ENCODE measurements at places on chromosomes 16 and 17.

DNA sequence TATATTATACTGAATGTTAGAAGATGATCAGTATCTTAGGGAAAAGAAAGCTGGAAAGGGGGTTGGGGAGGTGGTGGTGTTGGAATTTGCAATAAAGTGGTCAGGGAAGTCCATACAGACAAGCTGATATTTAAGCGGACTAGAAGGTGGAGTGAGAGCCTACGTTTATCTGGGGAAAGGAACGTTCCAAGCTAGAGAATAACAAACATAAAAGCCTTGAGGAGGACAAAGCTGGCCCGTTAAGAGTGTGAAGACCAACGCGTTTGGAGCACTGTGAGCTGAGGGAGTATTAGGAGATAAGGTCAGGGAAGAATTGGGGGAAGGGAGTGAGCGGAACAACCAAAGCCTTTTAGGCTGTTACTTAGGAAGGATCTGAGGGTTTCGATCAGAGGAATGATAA, 1.4 kb downstream of the DDX42 start:
- no peak for DNase-seq

DNA sequence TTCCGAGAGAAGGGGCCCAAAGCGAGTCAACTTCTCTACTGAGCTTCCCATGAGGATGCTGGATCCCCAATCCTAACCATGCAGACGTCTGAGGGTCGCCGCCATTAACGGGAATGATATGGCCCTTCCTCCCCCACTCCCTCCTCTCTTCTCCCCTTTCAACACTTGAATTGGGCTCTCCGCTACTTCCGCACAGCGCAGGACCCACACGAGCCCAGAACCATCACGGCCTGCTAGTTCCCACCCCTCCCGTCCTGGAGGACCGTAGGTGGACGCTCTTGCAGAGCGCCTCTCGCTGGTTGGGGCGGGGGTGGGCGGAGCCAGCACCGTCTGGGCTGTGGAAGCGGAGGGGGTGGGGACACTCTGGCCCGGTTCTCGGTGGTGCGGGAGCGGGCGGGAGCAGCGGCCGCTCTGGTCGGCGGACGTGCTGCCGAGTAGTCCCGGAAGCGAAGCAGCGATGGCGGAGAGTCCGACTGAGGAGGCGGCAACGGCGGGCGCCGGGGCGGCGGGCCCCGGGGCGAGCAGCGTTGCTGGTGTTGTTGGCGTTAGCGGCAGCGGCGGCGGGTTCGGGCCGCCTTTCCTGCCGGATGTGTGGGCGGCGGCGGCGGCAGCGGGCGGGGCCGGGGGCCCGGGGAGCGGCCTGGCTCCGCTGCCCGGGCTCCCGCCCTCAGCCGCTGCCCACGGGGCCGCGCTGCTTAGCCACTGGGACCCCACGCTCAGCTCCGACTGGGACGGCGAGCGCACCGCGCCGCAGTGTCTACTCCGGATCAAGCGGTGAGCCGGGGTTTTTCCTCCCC, at the start of gene UBE2Z:
UBE2Z (plus strand) TSS at position 361 of the 797 bp plus-strand sequence; CDS start at position 458, 97 bp downstream.
- peak; percentile 96 for DNase-seq

GRCh38 chr17:55351226-55351625, 70.4 kb downstream of the MMD start:
- DNase-seq: no peak

GRCh38 chr16:1723450-1724147, 17.6 kb downstream of the MAPK8IP3 start:
- DNase-seq: peak; percentile 19

- peak; percentile 81 for DNase-seq
Observed at GRCh38 chr16:4494746-4495490, 18.7 kb downstream of the HMOX2 start.

GRCh38 chr17:32206861-32207260, 58.8 kb upstream of the RHBDL3 start:
- peak; percentile 85 for DNase-seq

DNA sequence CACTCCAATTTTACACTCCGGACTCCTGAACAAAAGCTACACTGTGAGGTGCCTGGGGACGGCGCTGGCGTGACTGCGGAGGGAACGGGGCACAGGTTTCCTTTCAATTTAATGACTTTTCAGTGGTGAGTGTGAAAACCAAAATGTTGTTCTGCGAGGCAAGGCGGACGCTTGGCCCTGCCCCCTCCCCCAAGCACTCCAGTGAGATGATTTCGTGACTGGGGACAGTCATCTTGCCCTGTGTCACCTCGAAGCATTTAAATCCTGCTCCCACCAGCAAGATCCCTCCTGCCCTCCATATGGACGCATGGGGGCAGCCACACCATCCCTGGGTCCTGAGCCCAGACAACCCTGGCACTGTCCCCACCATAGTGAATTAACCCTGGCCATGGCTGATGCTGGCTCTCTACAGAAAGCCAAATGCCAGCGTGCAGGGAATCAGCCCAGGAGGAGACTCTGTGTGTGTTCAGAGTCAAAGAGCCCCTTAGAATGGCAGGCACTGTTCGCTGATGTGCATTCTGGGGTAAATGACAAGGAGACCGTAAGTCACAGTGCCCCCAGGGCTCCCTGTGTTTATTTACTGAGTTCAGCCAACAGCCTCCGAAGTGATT, 41.0 kb downstream of the C16orf95 start:
- no peak for DNase-seq

GRCh38 chr17:59038734-59039133, 67.9 kb downstream of the TRIM37 start:
- no peak for DNase-seq

GRCh38 chr17:28599311-28600184, 723 bp upstream of the SPAG5 start:
- DNase-seq: peak; percentile 88

DNA sequence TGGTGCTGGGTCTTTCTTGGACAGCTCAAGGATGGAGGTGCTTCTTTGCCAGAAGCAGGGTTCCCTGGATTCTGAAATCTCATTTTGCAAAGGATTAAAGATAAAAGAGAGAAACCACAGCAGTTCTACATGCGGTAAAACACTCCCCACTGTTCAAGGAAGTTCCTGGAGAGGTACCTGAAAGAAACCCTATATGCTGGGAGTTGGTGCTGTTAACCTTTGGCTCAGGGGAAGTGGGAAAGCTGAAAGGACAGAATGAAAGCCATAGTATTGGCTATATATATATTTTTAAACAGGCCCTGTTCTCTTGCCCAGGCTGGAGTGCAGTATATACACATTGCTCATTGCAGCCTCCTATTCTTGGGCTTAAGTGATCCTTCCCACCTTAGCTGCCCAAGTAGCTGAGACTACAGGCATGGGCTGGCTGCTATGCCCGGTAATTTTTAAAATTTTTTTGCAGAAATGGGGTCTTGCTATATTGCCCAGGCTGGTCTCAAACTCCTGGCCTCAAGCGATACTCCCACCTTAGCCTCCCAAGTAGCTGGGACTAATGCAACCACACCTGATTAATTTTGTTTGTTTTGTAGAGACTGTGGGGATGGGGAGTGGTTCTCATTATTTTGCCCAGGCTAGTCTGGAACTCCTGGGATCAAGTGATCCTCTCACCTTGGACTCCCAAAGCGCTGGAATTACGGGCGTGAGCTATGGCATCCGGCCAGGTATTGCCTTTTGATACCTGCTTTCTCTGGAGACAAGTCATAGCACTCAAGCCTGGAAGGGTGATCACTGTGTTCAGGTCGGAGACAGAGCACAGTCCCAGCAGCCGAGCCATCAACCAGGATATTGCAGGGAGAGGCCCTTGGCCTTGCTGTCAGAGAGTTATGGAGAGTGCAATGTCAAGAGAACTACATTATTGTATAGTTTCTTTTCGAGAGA, 55.2 kb downstream of the MSI2 start:
- no peak for DNase-seq

All from fibroblast of skin of abdomen (primary cell).